ENCODE measurements at places on chromosomes 6 and 20. TPM values are rescaled to one million over a fixed set of nuclear protein-coding genes. Genes with fewer than 3 reads are reported as not detected.

GRCh38 chr6:160065200-160065599 is 56.4 kb upstream of the SLC22A1 start:
- DNase-seq, result no peak

DNA sequence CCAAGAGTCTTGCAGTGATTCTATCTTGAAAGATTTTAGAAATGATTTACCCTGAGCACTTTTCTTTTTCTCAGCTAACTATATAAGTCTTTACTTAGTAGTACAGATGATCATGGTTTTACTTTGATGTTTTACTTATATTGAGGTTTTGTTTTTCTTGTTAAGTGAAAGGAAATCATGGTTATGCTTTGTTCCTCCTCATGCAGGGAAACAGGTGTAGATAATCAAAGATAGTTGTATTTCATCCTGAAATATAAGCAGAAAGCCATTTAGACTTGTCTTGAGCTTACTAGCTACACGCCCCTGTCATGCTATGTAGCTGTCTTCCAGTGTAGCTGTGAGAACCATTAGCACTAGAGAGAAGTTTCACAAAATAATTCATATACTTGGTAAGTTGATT is 113.9 kb downstream of the HIVEP1 start:
- no peak for DNase-seq

GRCh38 chr6:99353126-99353525 is 3.7 kb upstream of the FAXC start:
- no peak for DNase-seq

- DNase-seq, result no peak
These were observed 41.8 kb downstream of the ATXN1 start for GRCh38 chr6:16719488-16719887.

Gene HLA-F
- 115 TPM for total RNA-seq

Gene SAMD3
- 4.2 TPM for total RNA-seq

Gene VGLL2
- total RNA-seq, result not detected
